ENCODE measurements at places on chromosomes 13 and 19.

DNA sequence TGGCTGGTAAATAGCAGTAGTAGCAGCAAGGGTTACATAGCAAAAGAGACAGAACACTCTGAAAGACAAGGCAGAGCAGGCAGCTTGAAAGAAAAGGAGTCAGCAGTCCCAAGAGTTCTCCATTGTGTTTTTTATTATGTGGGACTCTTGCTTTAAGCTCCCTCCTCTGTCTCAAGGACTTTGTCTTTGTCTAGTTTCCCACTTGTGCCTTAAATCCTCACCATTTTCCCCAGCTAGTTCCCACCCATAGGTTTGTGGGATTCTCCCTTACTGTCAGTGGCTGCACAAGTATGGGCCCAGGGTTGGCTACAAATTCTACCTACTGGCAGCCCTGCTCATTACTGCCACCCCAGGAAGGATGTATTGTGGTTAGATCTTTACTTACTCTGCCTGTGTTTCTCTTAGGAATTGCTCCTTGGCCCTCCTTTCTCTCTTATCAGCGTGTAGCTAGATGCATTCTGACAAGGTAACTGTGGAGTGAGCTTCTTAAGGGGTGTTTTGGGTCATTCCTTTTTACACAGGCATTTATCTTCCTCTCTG, 413.4 kb upstream of the PCDH9 start:
- DNase-seq: no peak

DNA sequence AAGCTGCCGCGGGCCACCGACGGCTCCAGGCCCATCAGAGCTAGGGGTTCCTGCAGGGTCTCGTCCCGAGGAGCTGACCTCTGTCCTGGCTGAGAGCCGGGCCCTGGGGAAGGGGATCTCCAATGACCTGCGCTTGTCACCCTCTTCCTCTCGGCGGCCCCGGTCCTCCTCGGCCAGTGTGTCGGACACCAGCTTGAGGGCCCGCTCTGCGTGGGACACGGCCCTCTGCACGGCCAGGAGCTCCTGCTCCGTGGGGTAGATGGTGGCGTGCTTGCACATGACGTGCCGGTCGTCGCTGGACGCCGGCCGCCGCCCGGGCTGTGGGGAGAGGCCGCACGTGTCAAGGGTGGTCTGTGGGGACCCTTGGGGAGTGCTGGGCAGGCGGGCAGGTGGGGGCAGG, 32.7 kb upstream of the MATK start:
- no peak for DNase-seq

- peak; percentile 49 for DNase-seq
These were observed 1.3 kb downstream of the GNA15 start for GRCh38 chr19:3137119-3137518.

GRCh38 chr19:32422435-32422834, 16.9 kb downstream of the DPY19L3 start:
- no peak for DNase-seq

- no peak for DNase-seq
These were observed 84.6 kb downstream of the CYSLTR2 start for GRCh38 chr13:48738311-48738710.

All from uterus (tissue), 4 donors.